ENCODE measurements at places on chromosomes 2 and 18. TPM values are rescaled to one million over a fixed set of nuclear protein-coding genes. Genes with fewer than 3 reads are reported as not detected.

SERPINB3 gene
- total RNA-seq: not detected

COL6A3 gene
- 59.1 TPM for total RNA-seq

CTAGE1 gene
- total RNA-seq: not detected

GPR35 gene
- total RNA-seq: 0.36 TPM

BMP10 gene
- total RNA-seq: not detected

LHCGR gene
- not detected for total RNA-seq

ADGRF3 gene
- total RNA-seq: not detected

ELP2 gene
- 65.5 TPM for total RNA-seq

ITPRIPL1 gene
- total RNA-seq: 1.2 TPM

METTL4 gene
- 3.9 TPM for total RNA-seq

SOWAHC gene
- 0.75 TPM for total RNA-seq

CDH7 gene
- total RNA-seq: not detected

MMADHC gene
- 161 TPM for total RNA-seq

MSTN gene
- total RNA-seq: 6.6 TPM

EN1 gene
- total RNA-seq: 9.5 TPM

TDRD15 gene
- not detected for total RNA-seq

AKAIN1 gene
- total RNA-seq: not detected

SCN3A gene
- 1.7 TPM for total RNA-seq

KCNS3 gene
- 13.0 TPM for total RNA-seq

ANKRD62 gene
- not detected for total RNA-seq

PLEKHH2 gene
- 0.37 TPM for total RNA-seq

RND3 gene
- total RNA-seq: 11.7 TPM

KLHL29 gene
- 6.8 TPM for total RNA-seq

ARHGAP15 gene
- total RNA-seq: 3.1 TPM

Data from psoas muscle (tissue), 8 donors.